ENCODE measurements at places on chromosomes 5 and 9. TPM values are rescaled to one million over a fixed set of nuclear protein-coding genes. Genes with fewer than 3 reads are reported as not detected.

GRCh38 chr5:173786286-173787187, 101.6 kb upstream of the CPEB4 start:
- no peak for DNase-seq
- no peaks in the 10 kb centered on the region for H3K36me3 ChIP-seq
- H3K4me1 ChIP-seq: peaks cover 8% of the 10 kb centered on the region
- H3K27me3 ChIP-seq: peaks cover 4% of the 10 kb centered on the region
- H3K4me3 ChIP-seq: no peak overlapping the region

DNA sequence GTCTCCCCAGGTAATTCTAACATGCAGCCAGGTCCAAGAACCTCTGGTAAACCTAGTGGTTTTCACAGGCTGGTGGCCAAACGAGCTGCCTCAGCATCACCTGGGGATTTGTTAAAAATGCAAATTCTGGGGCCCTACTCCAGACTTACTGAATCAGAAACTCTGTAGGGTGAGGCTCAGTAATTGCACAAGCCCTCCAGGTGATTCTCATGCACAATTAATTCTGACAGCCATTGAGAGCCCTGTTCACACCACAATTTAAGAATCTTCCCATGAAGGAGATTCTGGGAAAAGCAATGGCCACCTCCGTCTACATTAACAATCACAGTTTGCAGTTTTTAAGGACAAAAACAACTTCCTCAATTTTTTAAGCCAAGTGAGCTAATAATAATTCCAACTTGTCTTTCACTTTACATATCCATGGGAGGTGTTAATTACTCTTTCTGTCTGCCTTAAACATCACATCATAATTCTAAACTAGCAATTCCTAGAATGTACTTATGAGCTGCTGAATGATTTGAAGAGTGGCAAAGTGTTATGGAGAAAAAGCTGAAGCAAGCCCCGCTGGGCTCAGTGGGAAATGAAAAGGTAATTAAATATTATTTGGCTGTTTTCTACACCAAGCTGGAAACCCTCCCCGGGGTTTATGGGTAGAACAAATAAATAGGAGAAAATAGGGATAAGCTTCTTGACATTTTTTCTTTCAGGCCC, 70.0 kb downstream of the GLDC start:
- no peaks in the 10 kb centered on the region for H3K36me3 ChIP-seq
- no peak overlapping the region for H3K27ac ChIP-seq
- no peaks in the 10 kb centered on the region for H3K4me1 ChIP-seq
- H3K27me3 ChIP-seq: peaks cover 5% of the 10 kb centered on the region

GRCh38 chr5:6246820-6247437, 131.4 kb downstream of the MED10 start:
- H3K4me3 ChIP-seq: no peak overlapping the region
- no peak for DNase-seq
- H3K4me1 ChIP-seq: no peaks in the 10 kb centered on the region

- H3K36me3 ChIP-seq: no peaks in the 10 kb centered on the region
- H3K27ac ChIP-seq: no peak overlapping the region
- H3K4me1 ChIP-seq: no peaks in the 10 kb centered on the region
- DNase-seq: no peak
- H3K27me3 ChIP-seq: peaks cover 10% of the 10 kb centered on the region
These were observed 110.7 kb downstream of the CCDC192 start for GRCh38 chr5:127813633-127814587.

Gene PCDHGC3
- 0.63 TPM for polyA plus RNA-seq

All from immature natural killer cell (primary cell).